ENCODE measurements at places on chromosomes 7 and 10. TPM values are rescaled to one million over a fixed set of nuclear protein-coding genes. Genes with fewer than 3 reads are reported as not detected.

GRCh38 chr10:63636812-63637211 is 115.6 kb downstream of the REEP3 start:
- H3K27ac ChIP-seq = no peak overlapping the region
- no peak overlapping the region for H3K4me3 ChIP-seq
- H3K27me3 ChIP-seq = no peaks in the 10 kb centered on the region

Gene PRSS2
- total RNA-seq = 6.1 TPM

GRCh38 chr10:131899695-131900349 is 986 bp upstream of the PPP2R2D start:
- DNase-seq = no peak
- peak overlapping the region; percentile 85 for H3K4me3 ChIP-seq
- no peaks in the 10 kb centered on the region for H3K36me3 ChIP-seq
- no peak overlapping the region for H3K27ac ChIP-seq
- no peaks in the 10 kb centered on the region for H3K27me3 ChIP-seq

- H3K4me1 ChIP-seq = peaks cover 28% of the 10 kb centered on the region
- H3K27me3 ChIP-seq = no peaks in the 10 kb centered on the region
- H3K4me3 ChIP-seq = peak overlapping the region; percentile 43
- no peak for DNase-seq
- no peaks in the 10 kb centered on the region for H3K36me3 ChIP-seq
Measured at GRCh38 chr7:139104091-139104450, 5.4 kb downstream of the ZC3HAV1 start.

Data from thoracic aorta (tissue), 2 donors.